Left forelimb (tissue), 1 donor: ENCODE measurements at places on chromosomes 5 and 9.

- DNase-seq: no peak
Observed at GRCh38 chr9:133140174-133140505, 19.1 kb upstream of the RALGDS start.

DNA sequence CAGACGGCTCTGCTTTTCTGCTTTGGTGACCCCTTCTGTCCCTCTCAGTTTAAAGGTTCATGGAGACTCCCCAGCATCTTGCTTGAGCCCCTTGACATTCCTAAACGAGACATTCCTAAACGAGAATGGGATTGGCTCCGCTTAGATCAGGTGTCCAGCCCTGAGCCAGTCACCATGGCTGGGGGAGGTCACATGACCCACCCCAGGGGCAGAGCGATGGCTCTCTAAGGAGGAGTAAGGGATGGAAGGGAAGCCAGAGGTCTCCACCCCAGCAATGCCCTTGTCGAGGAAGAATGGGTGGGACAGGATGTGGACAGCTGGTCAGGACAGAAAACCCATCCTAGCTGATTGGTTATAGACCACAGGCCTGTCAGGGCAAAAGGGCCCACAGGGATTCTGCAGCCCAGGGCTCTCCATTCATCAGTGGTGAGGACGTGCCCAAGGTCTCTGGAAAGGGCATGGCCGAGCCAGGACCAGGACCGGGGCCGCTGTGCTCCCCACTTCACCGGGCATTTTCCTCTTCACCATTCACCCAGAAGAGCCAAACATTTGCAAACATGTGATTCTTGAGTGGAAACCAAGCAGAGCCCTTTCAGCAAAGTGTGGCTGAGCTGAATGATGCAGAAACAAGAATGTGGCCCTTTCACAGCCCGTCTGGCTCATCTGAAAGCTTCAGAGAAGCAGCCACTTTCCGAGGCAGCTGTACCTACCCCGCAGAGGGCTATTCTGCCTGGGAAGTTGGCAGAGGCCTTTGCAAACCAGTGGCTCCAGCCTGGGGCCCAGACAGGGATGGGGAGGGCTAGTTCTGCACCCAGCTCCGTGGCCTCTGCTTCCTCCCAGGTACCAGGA is 19.8 kb upstream of the AIF1L start:
- DNase-seq: no peak

DNA sequence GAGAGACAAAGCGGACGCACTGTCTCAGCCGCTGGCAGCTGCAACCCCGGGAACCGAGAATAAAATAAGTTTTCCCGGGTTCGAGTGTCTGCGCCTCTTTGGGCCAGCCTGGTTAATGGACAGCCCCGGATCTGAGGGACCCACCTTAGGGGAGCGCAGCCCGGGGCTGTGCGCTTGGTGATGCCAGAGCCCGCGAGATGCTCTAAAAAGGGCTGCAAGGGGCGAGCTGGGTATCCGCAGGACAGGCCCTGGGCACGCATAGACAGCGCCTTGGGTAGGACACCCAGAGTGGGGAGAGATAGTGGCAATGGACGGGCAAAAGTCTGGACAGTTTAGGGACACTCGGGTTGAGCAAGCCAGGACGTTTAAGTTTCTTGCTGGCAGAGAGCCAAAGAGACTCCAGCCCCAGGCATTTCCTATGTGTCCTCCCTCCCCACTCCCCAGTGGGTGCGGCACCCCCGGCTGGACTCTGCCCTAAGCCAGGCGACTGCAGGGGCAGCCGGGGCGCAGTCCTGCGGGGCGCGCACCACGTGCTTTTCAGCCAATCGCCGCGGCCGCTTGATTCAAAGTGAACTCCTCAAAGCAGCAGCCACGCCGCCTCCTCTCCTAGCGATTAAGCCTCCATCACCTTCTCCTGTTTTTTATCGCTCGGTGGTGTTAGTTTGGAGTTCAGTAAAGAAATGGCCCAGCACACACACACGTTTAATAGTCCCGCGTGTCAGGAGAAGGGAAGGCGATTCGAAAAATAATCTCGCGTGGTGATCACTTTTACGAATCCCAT is 616 bp upstream of the ENC1 start:
- peak; percentile 87 for DNase-seq

GRCh38 chr9:92592946-92593861 is 57.4 kb upstream of the ECM2 start:
- no peak for DNase-seq

GRCh38 chr5:139579-140442 is 47.8 kb downstream of the PLEKHG4B start:
- no peak for DNase-seq

DNA sequence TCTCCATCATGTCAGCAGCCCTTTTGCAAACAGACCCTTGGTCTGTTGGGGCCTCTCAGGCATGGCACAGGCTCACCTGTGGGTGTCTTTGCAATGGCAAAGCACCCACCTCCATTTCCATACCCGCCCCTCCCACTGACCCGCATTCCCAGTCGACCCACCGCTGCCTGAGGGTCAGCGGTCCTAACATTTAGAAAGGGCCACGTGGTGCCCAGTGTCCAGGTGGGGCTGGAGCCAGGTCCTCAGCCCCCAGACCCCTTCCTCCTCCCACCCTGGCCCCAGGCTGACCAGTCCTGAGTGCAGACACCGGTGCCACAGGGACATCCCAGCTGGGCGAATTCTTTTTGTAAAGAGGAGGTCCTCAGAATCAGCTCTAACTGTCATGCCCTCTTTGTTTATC is 43.3 kb upstream of the CEP72 start:
- DNase-seq: no peak

- DNase-seq: no peak
Observed at GRCh38 chr9:121921444-121921843, 171.7 kb downstream of the TTLL11 start.

DNA sequence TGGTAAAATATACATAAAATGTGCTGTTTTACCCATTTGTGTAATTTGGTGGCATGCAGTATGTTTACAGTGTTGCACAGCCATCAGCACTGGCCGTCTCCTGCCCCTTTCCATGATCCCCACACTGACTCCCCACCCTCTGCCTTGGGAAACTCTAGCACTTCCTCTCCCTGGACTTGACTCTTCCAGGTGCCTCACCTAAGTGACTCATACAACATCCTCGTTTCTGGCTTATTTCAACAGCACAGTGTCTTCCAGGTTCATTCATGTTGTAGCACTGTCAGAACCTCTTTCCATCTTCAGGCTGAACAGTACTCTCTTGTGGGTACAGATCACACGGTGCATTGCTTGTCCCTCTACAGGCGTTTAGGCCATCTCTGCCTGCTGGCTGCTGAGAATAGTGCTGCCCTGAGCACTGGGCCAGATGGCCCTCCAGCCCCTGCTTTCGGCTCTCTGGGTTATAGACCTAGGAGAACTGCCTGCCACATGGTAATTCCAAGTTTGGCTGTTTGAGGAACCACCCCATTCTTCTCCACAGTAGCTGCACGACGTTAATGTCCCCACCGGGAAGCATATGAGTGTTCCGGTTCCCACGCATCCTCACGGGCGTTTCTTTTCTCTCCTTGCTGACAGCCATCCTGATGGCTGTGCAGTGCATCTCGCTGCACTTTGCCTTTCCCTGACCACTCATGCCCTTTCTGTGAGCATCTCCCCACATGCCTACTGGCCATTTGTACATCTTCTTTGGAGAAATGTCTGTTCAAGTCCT is 211.8 kb downstream of the FANCC start:
- DNase-seq: no peak

DNA sequence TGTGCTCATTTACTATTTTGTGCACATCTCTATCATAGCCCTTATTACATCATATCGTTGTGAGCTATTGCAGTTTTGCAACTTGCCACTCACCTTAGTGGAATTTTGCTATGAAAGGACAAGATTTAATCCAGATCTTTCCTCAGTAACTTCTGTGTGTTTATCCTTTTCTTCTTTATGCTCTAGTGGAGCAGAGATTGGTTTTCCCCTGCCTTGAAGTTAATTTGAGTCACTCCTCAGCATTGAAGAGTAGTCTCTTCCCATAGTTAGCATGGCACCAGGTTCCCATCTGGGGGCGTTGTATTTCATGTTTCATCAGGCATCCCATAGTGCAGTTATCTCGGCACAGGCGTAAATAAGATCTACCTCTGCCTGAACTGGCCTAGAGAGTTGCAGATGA is 510.4 kb downstream of the PSAT1 start:
- no peak for DNase-seq

DNA sequence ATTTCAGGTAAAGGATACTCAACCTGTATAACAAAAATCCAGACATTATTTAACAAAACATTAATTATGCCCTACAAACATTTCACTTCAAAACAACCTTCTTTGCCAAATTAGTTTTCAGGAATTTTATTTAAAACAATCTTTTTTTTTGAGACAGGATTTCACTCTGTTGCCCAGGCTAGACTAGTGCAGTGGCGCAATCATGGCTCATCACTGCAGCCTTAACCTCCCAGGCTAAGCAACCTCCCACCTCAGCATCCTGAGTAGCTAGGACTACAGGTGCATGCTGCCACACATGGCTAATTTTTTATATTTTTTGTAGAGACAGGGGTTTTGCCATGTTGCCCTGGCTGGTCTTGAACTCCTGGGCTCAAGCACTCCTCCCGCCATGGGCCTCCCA is 3.9 kb downstream of the FNIP1 start:
- DNase-seq: no peak

GRCh38 chr9:21994556-21995005 is at the start of gene CDKN2B-AS1:
Gene CDKN2B-AS1, plus strand, starts transcription at chr9:21994791.
- DNase-seq: no peak

GRCh38 chr9:97853844-97854695 is 1.0 kb downstream of the FOXE1 start:
- no peak for DNase-seq

GRCh38 chr9:126872516-126872915 is 12.1 kb downstream of the ZBTB34 start:
- DNase-seq: no peak

DNA sequence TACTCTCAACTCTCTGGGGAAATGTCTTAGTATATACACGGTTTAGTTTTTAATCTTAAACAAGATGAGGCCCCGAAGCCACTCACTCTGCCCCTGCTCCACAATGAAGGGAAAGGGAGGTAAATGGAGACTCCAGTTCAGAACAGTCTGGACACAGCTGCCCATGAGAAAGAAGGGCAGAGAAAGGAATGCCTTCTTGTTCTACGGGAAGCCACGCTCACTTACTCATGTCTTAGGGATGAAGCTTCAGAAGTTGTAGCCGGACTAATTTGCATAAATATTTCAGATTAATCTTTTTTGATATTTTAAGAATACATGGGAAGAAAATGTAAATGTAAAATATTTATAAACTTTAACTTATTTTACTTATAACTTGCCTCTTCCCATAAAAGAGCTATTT is 94.0 kb downstream of the COL23A1 start:
- no peak for DNase-seq
